ENCODE measurements at places on chromosomes 2 and 18.

DNA sequence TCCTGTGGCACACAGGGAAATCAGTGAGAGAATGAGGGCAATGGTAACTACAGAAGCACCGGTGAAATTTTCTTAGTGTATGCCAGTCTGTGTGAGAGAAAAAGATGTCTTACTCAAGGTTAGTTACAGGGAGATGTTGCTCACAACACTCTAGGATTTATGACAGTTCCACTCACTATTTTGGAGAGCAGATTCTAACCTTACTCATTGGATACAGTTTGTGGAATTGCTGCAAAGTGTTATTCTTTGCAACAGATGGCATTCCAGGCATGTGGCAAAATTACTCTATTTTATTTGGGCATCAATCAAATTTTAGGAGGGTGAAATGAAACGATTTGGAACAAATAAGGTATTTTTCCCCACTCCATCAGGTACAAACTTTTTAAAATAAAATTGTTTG, 449.1 kb downstream of the PIK3C3 start:
- DNase-seq, result no peak

GRCh38 chr2:5507367-5507766, 184.8 kb upstream of the SOX11 start:
- no peak for DNase-seq

DNA sequence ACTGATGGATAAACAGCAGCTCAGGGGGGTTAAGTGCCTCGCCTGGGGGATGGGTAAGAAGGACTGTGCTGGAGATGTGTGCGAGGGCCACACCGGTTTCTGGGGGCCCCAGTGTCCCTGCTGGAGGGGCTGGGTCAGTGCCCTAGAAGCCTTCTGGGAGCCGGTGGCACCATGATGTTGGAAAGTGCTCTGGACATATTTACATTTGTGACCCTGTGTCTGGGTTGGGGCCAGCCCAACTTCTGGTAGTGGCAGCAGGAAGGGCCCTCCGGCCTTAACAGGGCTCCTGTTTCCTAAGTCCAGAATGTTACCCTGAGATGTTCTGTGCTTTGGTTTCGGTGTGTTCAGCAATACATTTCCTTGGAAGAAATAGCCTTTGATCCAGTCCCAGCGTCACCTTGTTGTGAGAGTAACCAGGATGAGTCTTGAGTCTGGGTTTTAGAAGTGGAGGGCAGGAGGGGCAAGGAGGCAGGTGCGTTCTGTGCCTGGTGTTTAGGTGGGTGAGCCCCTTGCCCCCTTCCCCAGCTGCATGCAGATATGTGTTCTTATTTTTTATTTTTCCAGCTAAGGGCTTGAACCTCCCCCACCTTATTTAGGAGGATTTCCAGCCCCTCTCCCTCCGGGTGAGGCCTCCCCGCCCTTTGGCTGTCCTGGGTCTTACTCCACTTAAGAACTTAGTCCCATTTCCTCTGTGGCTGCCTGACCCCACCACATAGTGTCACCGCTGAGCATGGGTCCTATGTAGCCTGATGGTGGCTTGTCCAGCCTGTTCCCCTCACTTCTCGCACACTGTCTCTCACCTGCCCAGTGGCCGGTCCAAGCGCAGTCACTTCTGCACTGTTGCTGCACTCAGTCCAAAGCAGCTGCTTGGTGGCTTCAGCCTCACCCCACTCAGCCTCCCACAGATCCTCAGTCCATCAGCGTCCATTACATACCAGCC, 132.7 kb upstream of the HS6ST1 start:
- no peak for DNase-seq

- no peak for DNase-seq
Measured at GRCh38 chr2:10478298-10478625, 30.1 kb upstream of the ODC1 start.

DNA sequence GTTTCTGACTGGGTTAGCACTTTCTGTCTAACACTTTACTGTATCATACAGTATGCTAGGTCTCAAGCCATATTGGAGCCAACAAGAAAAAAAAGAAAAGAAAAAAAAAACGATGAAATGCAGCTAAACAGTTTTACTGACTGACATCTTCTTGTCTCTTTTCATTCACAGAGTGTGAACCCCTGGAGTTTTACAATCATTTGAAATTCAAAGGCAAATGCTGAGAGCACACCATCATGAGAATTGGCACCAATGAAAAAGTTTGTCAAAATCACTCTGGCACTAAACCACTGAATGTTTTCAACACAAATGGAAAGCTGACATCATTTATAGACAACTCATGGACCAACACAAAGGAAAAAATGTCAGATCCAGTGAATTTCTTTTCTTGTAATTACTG, 513.3 kb downstream of the LRRTM4 start:
- no peak for DNase-seq

DNA sequence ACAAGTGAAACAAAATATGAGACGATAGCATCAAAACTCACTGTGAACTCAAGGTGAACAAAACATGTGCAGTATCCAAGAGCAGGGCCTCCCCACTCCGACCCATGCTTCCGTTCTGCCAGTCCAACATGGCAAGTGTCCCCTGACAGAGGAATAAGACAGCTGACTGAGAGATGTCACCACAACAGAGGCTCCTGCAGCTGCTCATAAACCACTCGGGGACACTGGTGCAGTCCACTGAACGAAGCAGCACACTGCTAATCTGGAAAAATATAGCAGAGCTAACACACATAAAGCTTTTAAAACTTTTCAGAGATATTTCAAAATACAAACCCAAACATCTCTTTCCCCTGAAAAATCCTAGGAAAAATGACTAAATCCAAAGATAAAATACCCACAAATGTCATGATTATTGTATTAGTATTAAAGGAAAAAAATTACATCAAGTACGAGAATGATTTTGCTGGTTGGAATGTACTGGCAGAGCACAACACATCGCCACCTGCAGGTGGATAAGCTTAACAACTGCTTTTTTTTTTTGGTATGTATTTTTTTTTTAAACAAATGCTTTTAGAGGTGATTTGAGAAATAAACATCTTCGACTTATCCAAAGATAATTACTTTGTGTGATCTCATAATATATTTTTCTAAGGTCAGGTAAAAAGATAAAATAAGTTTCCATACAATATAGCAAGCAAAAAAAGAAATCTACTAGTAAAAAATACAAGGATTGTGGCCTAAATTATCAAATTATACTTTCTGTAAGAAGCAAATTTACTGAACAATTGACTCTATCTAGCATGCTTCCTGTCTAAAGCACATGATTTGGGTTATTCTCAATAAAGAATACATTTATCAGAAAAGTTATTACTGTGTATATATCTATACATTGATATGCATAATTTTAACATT, 18.6 kb downstream of the THADA start:
- peak; percentile 54 for DNase-seq

DNA sequence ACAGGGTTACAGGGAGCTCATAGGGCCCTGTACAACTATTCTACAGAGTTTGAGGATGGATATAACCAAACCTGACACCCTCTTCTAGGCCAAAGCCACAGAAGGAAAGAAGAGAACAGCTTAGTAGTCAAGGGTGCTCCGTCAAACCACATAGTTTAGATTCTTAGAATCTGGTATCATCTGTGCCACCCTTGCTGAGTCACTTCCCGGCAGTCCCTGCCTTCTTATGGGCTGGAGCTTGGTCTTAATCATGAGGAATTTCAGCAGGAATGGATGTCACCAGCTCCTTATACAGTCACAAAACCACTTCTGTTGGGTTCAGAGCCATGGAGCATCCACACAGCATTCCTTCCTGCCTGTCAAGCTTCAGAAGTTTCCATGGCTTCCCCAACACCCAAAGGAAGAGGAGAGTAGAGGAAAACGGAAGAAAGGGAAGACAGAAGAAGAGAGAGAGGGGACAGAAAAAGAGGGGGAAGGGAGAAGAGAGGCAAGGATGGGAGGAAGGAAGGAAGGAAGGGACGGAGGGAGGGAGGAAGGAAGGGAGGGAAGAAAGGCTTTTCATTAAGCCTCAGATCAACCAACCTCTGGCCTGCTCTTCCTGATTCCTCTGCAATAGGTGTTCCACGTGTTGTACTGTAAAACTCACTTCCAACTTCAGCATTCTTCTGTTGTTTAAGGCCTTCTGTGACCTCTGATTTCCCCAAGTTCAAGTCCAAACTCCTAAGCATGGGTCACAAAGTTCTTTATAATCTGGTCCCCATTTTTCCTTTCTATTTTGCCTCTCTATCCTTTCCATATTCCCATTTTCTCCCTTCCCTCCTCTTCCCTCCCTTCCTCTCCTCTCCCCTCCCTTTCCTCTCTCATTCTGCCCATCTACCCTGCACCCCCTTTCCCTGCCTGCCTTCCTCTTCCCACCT, 246.1 kb upstream of the TNP1 start:
- no peak for DNase-seq

- peak; percentile 39 for DNase-seq
Measured at GRCh38 chr2:70046534-70046933, 40.7 kb upstream of the PCBP1 start.

DNA sequence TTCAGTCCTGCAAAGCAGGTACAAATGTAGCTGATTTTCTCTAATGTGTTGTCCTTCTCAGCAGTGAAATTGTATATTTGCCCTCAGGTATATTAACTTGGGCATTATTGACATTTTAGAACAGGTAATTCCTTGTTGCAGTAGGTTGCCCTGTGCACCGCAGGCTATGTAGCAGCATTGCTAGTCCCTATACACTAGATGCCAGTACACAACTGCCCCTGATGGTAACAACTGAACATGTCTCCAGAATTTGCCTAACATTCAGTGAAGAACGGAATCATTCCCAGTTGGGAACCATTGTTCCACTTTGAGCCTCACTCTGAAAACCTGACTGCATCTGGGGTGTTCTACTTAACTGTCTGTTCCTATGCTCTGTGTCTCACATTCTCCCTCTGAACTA, 23.1 kb upstream of the TFPI start:
- DNase-seq, result no peak

GRCh38 chr2:16170675-16171424, 230.5 kb downstream of the MYCN start:
- DNase-seq, result no peak

DNA sequence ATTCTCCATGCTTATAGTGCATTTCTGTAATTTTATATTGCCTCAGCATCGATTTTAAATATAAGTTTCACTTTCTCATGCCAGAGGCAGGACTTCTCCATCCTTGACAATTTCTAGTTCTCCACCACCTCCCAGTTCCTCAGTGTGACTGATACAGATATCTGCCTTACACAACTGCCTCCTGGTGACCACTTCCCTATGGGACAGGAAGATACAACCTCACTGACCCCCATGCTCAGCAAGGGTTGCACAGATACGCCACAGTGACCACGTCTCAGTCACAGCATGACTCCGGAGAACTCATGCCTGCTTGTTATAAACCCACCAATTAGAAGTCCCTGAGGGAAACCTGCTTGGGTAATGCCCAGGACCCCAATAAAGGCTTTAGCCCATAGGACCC, 284.0 kb upstream of the MC4R start:
- peak; percentile 39 for DNase-seq

GRCh38 chr2:54770211-54770610, 46.7 kb downstream of the EML6 start:
- no peak for DNase-seq

DNA sequence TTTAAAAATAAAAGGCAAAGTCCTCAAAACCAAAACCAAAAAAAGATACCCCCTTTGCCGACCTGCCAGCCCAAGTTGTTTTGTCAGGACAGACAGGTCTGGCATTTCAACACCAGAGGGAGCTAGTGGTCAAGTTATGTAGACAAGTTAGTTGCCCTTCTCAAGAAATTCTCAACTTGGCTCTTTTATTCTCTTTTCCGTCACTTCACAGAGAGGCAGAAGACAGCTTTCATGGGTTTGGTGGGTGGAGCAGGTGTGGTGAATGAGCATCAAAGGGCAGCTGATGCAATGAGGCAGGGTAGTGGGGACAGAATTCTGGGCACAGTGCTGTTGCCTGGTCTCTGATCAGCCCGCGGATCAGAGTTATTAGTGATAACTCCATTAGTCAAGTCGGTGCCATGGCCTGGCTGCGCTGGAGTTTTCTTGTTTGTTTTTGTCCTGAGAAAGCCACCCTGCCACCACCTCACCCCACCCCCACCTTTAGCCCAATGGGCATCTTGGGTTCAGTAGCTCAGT, 303.7 kb upstream of the EPAS1 start:
- peak; percentile 72 for DNase-seq

GRCh38 chr18:58909521-58909920, 44.8 kb downstream of the ZNF532 start:
- no peak for DNase-seq

DNA sequence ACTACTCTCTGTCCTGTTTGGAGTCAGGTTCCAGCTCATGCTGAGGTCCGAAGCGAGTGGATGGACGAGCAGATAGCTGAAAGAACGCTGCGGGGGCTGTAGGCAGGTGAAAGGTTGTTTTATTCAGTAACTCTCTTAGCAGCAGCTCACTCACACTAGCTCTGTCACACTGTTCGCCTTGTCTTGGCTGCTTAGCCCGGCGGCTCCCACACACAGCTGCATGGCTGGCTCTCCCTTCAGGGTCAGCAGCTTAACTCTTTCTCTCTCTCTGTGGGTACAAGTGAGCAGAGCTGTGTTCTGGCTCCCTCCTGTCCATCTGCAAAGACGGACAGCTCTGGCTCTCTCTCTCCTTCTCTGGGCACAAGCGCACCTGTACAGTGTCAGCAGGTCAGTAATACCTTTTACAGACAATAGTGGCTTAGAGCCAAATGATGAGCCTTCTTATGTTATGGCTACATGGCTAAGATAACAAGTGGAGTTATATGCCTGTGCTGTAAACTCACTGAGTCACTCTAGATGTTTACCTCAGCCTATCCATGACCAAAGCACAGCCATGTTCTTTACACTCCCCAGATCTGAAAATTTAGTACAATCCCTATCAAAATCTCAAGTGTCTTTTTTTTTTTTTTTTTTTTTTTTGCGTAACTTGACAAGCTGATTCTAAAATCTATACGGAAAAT, 149.3 kb downstream of the GALNT1 start:
- DNase-seq, result no peak

- no peak for DNase-seq
Measured at GRCh38 chr18:21141668-21142422, 30.2 kb upstream of the ROCK1 start.

GRCh38 chr2:199488772-199489400, 31.1 kb upstream of the SATB2 start:
- DNase-seq, result peak; percentile 8

DNA sequence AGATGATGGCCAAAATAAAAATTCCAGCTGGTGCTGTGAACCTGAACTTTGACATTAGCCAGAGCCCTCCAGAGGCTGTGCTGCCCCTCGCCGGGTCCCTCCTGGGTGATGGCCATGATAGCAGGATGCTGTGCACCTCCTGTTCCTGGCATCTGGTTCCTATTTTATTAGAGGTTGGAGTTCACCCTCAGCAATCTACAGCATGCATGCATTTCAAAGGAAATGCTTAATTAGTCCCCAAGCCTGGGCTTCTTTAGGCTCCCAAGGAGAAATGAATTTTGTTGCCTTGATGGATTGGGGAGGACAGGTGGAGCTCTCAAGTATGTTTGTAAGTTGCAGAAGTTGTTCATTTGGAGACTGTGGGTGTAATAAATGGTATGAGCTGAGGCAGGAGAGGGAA, 166.9 kb downstream of the GLI2 start:
- DNase-seq, result no peak

All from CD4-positive, alpha-beta T cell treated with Interferon alpha-2 for 1 hour (primary cell).